ENCODE measurements at places on chromosomes 4 and X. TPM values are rescaled to one million over a fixed set of nuclear protein-coding genes. Genes with fewer than 3 reads are reported as not detected.
A peak's percentile ranks its signal among the peaks of the same experiment; 100 is the strongest.

The SOWAHD gene
- total RNA-seq = not detected

The GPC4 gene
- 7.8 TPM for total RNA-seq

The SULT1B1 gene
- total RNA-seq = 105 TPM

The FOXR2 gene
- not detected for total RNA-seq

The FAM9A gene
- not detected for total RNA-seq

The S100G gene
- total RNA-seq = not detected

The STBD1 gene
- total RNA-seq = 48.7 TPM

- no peaks in the 10 kb centered on the region for H3K27me3 ChIP-seq
- H3K36me3 ChIP-seq = no peaks in the 10 kb centered on the region
- no peak overlapping the region for H3K4me3 ChIP-seq
- H3K4me1 ChIP-seq = no peaks in the 10 kb centered on the region
- H3K27ac ChIP-seq = no peak overlapping the region
These were observed 26.8 kb downstream of the ATP7A start for GRCh38 chrX:77937291-77937690.

DNA sequence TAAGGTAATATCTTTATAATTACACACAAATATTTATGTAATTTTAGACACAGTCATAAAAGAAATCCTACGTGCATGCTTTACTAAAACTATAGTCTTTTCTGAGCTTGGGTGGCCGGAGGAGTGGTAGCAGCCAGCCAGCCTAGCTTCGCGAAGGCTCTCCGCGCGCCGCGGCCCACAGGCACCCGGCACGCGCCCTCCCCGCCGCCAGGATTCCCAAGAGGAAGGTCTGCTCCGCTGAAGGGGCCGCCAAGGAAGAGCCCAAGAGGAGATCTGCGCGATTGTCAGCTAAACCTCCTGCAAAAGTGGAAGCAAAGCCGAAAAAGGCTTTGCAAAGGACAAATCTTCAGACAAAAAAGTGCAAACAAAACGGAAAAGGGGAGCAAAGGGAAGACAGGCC, 8.7 kb upstream of the PJA1 start:
- H3K27me3 ChIP-seq = no peaks in the 10 kb centered on the region
- no peak overlapping the region for H3K27ac ChIP-seq
- H3K36me3 ChIP-seq = no peaks in the 10 kb centered on the region
- no peak for DNase-seq
- H3K4me1 ChIP-seq = no peaks in the 10 kb centered on the region
- H3K4me3 ChIP-seq = no peak overlapping the region

DNA sequence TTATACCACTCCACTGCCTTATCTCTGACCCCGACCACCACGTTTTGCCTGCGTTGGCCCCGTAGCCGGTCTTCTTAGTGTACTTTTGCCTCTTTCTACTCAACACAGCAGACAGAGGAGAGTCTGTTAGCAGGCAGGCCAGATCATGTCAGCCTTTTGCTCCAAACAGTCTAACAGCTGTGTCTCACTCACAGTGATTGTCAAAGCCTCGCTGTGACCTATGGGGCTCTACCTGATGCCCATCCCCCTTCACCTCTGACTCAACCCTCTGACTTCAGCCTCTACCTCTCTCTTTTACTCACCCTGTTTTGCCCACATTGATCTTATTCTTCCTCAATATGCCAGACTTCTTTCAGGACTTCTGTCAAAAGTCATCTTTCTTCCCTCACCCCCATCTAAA, 127.1 kb downstream of the TRIML1 start:
- no peak overlapping the region for H3K4me3 ChIP-seq
- no peaks in the 10 kb centered on the region for H3K36me3 ChIP-seq
- DNase-seq = no peak
- H3K4me1 ChIP-seq = no peaks in the 10 kb centered on the region

DNA sequence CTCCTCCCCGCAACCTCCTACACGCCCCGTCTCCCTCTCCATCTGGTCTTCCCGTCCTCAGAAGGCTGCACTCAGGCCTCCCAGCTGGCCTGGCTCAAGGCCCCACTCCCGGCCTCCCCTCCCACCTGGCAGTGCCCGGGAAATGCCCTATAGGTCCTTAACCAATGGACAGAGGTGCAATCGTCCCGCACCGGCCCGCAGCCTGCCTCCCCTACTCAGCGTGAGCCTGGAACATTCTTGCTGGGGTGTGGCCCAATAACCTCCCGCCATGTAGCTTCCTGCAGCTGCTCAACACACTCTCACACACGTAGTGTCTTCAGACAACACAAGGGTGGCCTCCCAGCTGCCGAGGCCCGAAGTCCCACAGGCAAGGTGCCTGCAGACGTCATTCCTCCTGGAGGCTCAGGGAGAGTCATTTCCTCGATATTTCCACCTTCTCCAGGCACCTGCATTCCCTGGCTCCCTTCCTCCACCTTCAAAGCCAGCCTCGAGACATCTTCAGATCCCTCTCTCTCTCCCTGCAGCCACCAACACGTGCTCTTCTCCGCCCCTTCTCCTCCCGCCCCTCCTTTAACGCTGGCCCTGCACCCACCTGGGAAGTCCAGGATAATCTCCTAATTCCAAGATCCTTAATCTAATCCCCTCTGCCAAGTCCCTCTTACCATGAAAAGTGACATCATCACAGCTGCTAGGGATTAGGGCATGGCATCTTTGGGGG, 56.2 kb downstream of the ADRA2C start:
- no peak overlapping the region for H3K27ac ChIP-seq
- H3K36me3 ChIP-seq = no peaks in the 10 kb centered on the region
- no peak overlapping the region for H3K4me3 ChIP-seq
- DNase-seq = peak; percentile 25
- H3K27me3 ChIP-seq = no peaks in the 10 kb centered on the region

DNA sequence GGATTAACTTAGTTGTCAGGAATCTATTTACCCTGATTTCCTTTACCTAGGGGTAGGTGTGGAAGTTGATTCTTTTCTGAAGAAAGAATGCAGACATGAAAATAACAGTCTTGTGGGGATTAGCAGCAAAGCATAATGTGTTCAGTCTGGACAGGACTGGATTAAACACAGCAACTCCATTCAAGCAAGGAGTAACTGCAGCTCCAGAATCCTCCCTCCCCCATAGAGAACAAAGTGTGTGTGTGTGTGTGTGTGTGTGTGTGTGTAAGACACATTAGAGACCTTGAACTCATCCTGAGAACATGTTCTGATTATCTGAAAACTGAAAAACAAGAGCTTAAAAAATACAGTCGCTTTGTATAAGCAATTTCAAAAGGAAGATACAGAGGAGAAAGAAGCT, 9.3 kb downstream of the C4orf54 start:
- H3K27ac ChIP-seq = no peak overlapping the region
- no peak overlapping the region for H3K4me3 ChIP-seq
- no peaks in the 10 kb centered on the region for H3K4me1 ChIP-seq

GRCh38 chr4:136939781-136940180, 592.5 kb downstream of the PCDH18 start:
- H3K36me3 ChIP-seq = no peaks in the 10 kb centered on the region
- H3K4me3 ChIP-seq = no peak overlapping the region
- H3K27ac ChIP-seq = no peak overlapping the region
- no peak for DNase-seq
- no peaks in the 10 kb centered on the region for H3K27me3 ChIP-seq

DNA sequence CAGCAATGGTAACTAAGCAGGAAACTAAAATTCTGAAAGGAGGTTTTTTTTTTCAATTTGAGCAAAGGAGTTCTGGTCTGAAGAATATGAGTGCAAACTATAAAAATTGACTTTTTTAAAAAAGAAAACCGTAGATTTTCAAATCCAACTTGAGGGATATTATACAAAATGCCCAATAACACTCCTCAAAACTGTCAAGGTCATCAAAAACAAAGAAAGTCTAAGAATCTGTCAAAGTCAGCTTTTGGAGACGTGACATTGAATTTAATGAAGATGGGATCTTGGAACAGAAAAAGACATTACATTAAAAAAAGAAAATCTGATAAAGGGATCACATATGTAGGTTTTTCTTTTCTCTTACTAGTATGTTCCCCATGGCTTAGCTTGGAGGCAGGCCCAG, 40.4 kb upstream of the AR start:
- H3K4me3 ChIP-seq = no peak overlapping the region
- no peak overlapping the region for H3K27ac ChIP-seq
- no peaks in the 10 kb centered on the region for H3K4me1 ChIP-seq

DNA sequence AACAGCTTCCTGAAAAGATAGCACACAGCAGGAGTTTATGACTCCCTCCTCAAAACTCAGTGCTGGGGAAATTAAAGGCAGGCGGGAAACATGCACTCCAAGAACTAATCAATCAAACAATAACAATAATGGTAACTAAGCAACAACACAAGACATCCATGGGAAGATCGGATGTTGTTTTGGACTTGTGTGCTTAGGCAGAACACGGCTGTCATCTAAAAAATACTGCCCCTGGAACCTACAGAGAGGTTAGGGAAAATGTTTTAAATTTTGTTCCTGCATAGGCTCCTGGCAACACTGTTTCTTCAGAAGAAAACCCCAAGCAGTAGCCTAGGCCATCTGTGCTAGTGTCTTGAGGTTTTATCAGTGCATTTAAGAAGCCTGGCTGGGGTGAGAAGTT, 1378.2 kb downstream of the STIM2 start:
- H3K36me3 ChIP-seq = no peaks in the 10 kb centered on the region
- no peaks in the 10 kb centered on the region for H3K4me1 ChIP-seq
- DNase-seq = no peak
- no peak overlapping the region for H3K27ac ChIP-seq
- no peak overlapping the region for H3K4me3 ChIP-seq

- H3K27me3 ChIP-seq = no peaks in the 10 kb centered on the region
- H3K36me3 ChIP-seq = no peaks in the 10 kb centered on the region
- H3K4me1 ChIP-seq = no peaks in the 10 kb centered on the region
- no peak overlapping the region for H3K27ac ChIP-seq
- DNase-seq = no peak
These were observed 7.3 kb upstream of the TMEM185A start for GRCh38 chrX:149638860-149639259.

DNA sequence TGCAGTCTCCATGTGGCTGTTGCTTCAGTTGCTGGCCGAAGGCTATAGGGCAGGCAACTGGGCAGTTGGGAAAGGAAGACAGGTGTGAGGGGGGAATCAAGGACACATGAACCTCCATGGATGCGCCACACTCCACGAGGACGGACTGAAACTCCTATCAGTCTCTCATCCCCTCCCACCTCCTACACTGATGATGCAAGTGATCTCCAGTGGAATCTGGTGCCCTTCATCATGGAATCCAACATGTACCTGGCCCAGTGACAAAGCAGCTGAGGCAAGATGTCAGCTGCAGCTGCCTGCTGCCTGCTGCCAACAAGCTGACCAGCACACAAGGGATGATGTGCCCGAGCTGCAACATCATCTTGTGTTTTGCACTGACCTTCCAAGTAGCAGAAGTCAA, 26.0 kb upstream of the MGST2 start:
- H3K27ac ChIP-seq = no peak overlapping the region
- no peaks in the 10 kb centered on the region for H3K27me3 ChIP-seq
- no peaks in the 10 kb centered on the region for H3K36me3 ChIP-seq
- DNase-seq = no peak
- H3K4me1 ChIP-seq = no peaks in the 10 kb centered on the region

GRCh38 chr4:3760841-3761240, 5.3 kb upstream of the ADRA2C start:
- H3K4me3 ChIP-seq = no peak overlapping the region
- no peaks in the 10 kb centered on the region for H3K36me3 ChIP-seq
- peaks cover 17% of the 10 kb centered on the region for H3K27me3 ChIP-seq
- H3K4me1 ChIP-seq = peaks cover 4% of the 10 kb centered on the region

GRCh38 chr4:118968005-118968404, 79.4 kb downstream of the SYNPO2 start:
- no peak overlapping the region for H3K4me3 ChIP-seq
- H3K27ac ChIP-seq = peak overlapping the region; percentile 88
- H3K4me1 ChIP-seq = peaks cover 17% of the 10 kb centered on the region
- H3K36me3 ChIP-seq = no peaks in the 10 kb centered on the region
- H3K27me3 ChIP-seq = no peaks in the 10 kb centered on the region

- H3K4me3 ChIP-seq = peak within 1 kb of the TSS; percentile 92
- DNase-seq = peak; percentile 100
These were observed at the start of gene FBXW7 for GRCh38 chr4:152535903-152536544. TSS of gene FBXW7 (minus strand) at chr4:152536092. CDS start at chr4:152411803, 124,289 bp downstream.

- H3K27me3 ChIP-seq = no peaks in the 10 kb centered on the region
- DNase-seq = no peak
- H3K36me3 ChIP-seq = no peaks in the 10 kb centered on the region
- H3K4me3 ChIP-seq = no peak overlapping the region
- H3K4me1 ChIP-seq = no peaks in the 10 kb centered on the region
These were observed 147.3 kb downstream of the HS6ST2 start for GRCh38 chrX:132810964-132811712.

GRCh38 chr4:121599049-121599448, 97.7 kb downstream of the ANXA5 start:
- H3K36me3 ChIP-seq = no peaks in the 10 kb centered on the region
- DNase-seq = no peak
- no peak overlapping the region for H3K27ac ChIP-seq
- no peaks in the 10 kb centered on the region for H3K4me1 ChIP-seq

DNA sequence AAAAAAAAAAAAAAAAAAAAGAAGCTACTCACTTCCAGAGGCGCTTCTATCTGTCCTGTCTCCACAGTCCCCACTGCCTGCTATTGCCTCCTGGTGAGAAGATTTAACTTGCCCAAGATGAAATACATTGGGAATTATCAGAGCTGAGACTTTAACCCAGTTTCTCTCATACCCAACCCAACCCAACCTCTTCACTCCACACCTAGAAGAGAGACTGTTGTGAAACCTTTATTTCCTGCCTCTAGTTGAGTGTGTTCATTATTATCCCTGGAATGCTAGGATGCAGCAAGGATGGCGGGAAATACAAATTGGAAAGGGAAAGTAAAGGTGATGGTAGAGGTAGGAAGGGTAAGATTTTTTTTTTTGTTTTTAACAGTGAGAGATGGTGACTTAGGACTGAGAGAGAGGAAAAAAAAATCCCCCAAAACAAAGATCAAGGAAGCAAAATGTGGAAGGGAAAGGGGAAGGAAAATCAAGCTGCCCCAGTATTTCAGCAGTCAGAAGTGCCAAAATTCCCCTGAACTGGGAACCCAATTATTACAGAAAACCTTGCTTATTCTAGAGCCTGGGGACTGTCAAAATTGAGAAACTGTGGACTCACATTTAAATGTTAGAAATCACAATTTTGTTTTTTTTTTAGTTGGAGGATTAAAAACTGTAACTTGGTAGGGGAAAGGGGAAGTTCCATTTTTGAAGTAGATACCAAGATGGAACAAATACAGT, 253.0 kb downstream of the PTTG2 start:
- no peaks in the 10 kb centered on the region for H3K27me3 ChIP-seq
- H3K27ac ChIP-seq = no peak overlapping the region
- no peak for DNase-seq

Measured in transverse colon (tissue), 4 donors.